ENCODE measurements at places on chromosomes 1 and 21. TPM values are rescaled to one million over a fixed set of nuclear protein-coding genes. Genes with fewer than 3 reads are reported as not detected.

GRCh38 chr1:108357802-108358201 lies 92.3 kb upstream of the NBPF6 start:
- DNase-seq, result no peak

GRCh38 chr1:186927884-186928283 lies 99.1 kb downstream of the PLA2G4A start:
- DNase-seq, result no peak

- no peak for DNase-seq
These were observed 59.6 kb downstream of the PLA2G4A start for GRCh38 chr1:186888367-186888766.

DNA sequence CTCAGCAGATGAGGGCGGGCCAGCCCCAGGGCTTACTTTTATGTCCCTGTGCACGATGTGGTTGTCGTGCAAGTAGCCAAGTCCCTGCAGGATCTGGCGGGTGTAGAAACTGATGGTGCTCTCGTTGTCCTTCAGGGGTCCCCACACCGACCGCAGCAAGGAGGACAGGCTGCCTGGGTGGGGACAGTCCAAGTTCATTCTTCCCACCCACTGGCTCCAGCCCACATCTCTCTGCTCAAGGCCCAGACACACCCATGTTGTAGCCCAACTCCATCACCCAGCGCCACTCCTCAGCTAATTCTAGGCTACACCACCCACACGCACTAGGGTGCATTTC lies 7.0 kb downstream of the MAP3K6 start:
- DNase-seq, result no peak

DNA sequence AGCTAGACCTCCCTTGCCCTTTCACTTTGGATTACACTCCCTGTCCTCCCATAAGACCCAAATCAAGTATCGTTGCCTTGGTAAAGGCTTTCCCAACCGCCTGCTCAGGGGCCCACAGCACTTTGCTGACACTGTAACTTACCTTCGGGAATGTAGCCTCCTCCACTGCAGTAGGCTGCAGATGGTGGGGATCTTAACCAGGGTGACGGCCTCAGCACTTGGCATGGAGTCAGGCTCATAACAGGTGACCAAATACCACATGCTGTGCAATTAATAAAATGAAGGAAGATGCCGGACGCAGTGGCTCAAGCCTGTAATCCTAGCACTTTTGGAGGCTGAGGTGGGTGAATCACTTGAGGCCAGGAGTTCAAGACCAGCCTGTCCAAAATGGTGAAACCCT lies 88.7 kb upstream of the IRF2BP2 start:
- DNase-seq, result no peak

DNA sequence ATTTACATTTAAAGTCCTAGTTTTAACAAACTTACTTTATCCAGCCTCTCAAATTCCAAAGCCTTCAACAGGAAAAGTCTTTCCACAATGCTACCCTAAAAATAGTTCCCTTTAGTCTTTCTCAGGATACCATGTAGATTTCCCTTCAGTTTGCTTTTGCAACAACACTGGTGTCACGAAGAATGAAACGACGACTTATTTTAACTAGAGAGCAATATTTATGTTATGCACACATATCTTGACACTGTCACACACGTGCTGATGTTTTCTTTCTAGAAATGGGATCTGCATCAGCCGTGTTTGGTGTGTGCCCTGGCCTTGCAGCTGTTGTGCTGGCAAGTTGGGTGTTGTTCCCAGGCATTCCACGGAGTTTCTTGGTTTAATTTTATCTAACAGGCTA lies 75.5 kb downstream of the SIPA1L2 start:
- no peak for DNase-seq

- no peak for DNase-seq
These were observed 10.9 kb upstream of the IL20 start for GRCh38 chr1:206854401-206855129.

DNA sequence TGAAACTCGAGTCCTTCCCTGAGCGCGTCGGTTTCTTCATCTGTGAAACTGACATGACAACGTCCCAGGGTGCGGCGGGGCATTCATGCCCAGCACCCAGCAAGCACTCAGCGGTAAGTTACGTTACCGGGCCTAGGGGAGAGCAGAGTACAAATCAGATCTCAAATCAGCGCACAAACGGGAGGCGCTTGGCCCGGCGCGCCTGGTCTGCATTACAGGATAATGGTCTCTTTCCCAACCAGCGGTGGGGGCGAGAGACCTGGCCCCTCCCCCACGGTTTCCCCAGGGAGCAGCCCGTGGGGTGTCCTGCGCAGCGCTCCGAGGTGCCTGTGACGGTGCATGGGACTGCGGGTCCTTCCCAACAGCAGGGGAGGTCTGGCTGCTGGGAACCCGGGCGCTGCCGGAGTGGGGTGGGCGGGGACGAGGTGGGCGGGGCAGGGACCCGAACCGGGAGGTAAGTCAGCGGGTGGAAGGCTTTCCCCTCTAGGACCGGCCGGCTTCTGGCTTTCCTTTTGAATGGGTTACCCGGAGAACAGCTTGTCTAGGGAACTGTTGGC lies 1.0 kb downstream of the TMEM51 start:
- no peak for DNase-seq

DNA sequence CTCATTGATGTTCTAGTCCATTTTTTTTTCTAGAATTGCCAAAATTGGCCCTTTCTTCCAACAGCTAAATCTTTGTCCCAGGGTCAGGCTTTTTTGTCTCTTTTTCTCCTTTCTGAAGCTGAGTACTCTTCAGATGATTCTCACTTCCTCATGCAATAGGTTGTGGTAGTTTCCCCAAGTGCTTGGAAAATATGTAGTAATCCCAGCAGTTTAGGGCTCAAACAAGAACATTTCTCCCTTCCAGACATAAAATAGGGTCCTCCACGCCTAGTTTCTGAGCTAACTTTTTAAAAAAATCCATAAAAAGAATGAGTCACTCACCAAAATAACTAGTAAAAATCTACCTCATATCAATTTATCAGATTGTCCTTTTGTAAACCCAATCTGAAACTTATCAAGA lies 10.0 kb upstream of the MCOLN3 start:
- DNase-seq, result no peak

GRCh38 chr1:164824542-164824941 lies 265.6 kb downstream of the PBX1 start:
- no peak for DNase-seq

DNA sequence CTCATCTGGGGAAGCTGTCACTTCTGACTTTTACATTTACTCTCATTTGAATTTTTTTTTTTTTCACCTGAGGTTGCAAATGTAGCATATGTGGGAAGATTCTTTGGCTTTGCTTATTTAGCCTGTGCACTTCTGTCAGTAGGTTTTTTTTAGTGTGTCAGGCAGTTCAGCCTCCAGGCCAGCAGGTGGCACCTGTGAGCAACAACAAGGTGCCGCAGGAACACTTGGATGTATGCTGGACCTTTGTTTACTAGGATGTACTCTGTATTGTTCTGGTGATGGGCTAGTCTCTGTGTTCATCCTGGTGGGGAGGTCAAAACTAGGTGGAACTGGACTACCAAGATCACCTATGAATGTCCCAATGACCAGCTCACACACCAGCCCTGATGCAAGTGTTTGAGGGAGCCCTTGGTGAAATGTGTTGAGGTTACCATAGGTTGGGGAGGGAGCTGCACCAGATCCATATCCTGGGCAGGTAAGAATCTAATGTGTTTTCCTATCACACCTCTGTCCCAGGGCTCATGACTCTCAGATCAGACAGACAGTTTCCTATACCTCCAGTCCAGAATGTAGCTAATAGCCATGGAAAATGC lies 618.2 kb downstream of the BRINP3 start:
- DNase-seq, result peak; percentile 68

- no peak for DNase-seq
These were observed 45.3 kb downstream of the TIAM1 start for GRCh38 chr21:31298618-31299269.

DNA sequence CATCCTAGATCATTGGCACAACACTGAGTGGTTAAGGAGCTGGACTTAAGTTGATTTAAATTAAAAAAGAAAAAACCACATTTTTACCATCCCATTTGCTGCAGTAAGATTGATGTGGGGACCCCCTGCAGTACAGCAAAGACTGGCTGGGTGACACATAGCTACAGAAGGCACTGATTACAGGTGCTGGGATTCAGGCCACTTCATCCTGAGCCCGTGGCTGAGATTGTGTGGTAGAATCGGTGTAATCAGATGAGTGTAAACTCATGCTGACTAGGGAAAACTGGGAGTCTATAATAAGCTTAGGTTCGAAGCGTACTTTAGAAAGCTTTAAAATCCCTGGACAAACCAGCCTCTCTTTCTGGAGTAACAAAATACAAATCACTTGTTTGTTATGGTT lies 70.1 kb downstream of the SLC25A24 start:
- no peak for DNase-seq

DNA sequence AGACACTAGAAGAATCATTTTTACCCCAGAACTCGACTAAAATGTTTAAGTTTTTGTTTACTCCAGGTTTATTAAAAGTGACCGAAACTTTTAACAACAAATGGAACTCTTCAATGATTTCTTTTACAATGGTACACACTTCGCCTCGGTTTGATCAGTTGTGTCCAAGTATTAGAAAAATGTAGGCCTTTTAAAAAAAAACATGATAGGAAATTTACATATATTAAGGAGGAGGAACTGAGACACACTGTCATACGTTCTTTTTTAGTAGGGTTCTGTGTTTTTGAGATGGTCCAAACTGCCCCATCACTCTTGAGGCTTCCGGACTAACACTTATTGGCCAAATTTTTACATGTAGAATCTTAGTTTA lies 1.3 kb downstream of the PRDM2 start:
- DNase-seq, result no peak

GRCh38 chr1:230421481-230421880 lies 4.7 kb downstream of the PGBD5 start:
- DNase-seq, result no peak

GRCh38 chr1:49465486-49466185 lies 558.1 kb downstream of the AGBL4 start:
- DNase-seq, result no peak

DNA sequence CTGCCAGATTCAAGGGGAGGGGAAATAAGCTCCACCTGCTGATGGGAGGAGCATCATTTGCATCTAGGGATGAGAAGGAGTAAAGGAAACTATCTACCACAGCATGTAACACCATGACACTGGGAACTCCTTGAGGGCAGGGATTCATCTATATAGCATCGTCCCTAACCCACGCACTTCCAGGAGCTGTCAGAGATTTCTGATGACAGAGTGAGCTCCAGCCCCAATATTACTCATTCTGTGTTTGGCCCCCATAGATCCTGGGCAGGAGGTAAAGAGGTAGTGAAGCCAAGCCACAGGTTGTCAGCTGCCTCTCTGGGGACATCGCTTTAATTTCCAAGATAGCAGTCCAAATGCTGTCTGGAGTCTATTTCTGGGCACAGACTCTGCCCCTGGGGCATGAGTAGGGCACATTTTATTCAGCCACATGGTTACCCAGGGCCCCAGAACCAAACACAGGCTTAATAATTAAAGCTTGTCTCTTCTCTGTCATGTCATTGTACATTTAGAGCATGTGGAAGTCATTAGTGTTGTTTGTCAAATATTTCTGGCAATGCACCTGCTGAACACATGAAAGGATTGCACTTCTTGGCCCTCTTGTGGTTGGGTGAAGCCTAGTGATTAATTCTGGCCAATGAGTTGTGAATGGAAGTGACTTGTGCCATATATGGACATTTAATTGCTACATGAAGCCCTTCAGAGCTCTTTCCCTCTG lies 105.9 kb upstream of the POU3F1 start:
- no peak for DNase-seq

Gene SH2D5
- total RNA-seq, result 0.23 TPM

Gene SETD4
- total RNA-seq, result 23.8 TPM

Gene LCK
- total RNA-seq, result 248 TPM

Gene GNAT2
- total RNA-seq, result 0.33 TPM

Gene HSD3B1
- not detected for total RNA-seq

Gene ECE1
- 133 TPM for total RNA-seq

Gene NMNAT2
- total RNA-seq, result not detected

Data from activated CD4-positive, alpha-beta T cell treated with anti-CD3 and anti-CD28 coated beads, Interleukin-2, amount 10 ng/mL, durations not matched to agents 24 days and 14 days (primary cell).